ENCODE measurements at places on chromosomes 13 and 19.
A peak's percentile ranks its signal among the peaks of the same experiment; 100 is the strongest.

DNA sequence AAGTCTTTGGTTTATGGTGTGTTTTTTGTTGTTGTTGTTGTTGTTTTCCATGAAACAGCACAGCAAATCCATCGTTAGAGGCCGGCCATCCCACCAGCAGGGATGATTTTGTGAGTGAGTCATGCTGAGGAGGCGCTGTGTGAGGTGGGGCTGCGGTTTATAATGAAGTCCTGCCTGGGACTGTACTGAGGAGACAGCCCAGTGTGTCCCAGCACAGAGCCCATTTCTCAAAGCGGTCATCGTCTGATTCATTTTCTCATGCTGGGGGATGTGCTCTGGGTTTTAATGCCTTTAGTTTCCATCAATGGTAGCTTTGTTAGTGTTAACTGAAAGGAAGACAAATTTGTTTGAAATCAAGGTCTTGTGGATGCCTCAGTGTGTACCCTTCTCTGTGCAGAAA lies 129.3 kb upstream of the SERP2 start:
- DNase-seq = no peak

GRCh38 chr13:109384491-109385241 lies 401.7 kb downstream of the IRS2 start:
- DNase-seq = no peak

DNA sequence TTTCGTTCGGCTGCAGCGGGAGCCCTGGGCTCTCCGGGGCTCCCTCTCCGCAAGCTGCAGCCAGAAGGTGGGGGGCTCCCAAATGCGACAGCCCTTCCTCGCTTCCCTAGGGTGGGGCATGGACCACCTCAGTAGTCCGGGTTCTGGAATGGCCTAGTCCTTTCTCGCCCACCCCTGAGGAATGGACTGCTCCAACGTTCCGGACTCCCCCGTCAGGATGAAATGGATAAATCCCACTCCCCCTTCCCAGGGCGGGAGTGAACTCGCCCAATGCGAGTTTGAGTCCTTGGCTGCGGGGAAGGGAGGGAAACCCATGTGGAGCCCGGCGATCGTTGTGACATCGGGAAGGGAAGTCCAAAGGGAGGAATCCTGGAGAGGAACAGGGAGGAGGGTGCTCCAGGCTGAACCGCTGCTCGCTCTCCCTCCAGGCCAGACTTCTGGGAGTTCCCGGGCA lies 5.5 kb downstream of the HRC start:
- no peak for DNase-seq

GRCh38 chr13:110070511-110071120 lies 236.3 kb downstream of the COL4A1 start:
- no peak for DNase-seq

DNA sequence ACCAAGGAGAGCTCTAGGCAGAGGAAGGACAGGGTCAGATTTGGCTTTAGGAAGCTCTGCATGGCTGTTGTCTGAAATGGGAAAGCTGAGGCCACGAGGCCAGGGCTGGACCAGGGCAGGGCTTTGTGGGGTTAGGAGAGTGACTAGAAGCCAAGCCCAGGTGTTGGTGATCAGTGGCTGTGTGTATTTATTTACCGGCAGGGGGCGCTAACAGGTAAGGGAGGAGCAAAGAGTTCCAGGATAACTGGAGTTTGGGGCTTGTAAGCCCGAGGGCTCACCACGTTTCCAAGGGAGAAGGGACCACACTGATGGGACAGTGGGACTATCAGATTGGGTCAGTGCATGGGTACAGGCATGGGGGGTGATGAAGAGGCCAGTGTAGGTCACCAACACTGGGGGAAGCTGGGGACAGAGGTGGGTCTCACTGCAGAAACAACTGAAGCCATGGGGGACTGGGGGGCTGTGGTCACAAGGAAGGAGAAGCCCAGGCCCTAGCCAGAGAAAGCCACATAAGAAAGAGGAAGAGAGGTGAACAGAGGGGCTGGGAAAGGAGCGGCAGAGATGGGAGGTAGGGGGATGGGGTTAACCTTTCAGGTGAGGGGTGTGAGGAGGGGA lies 3.9 kb downstream of the TMEM147 start:
- peak; percentile 42 for DNase-seq

DNA sequence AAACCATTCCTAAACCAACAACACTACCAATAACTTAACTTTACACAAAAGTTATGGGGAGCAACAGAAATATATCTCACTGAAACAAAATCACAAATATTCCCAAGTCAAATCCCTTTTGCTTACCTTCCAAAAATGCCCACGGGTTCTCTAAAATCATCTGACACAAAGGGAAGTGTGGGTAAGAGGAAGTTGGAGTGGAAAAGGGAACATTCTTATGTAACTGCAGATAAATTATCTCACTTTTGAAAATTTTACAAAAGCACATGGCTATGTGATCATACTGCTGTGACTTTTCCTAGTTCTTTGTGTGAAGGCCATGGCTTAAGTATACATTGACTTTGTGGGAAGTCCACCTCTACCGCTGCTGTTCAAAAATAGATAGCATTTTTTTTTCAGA lies 350.5 kb downstream of the GPC6 start:
- DNase-seq = no peak

GRCh38 chr13:74835579-74835978 lies 646.4 kb downstream of the TBC1D4 start:
- DNase-seq = no peak

GRCh38 chr13:57918086-57918485 lies 286.5 kb downstream of the PCDH17 start:
- DNase-seq = no peak

- DNase-seq = no peak
These were observed 1.4 kb upstream of the GIPC1 start for GRCh38 chr19:14497228-14497921.

GRCh38 chr19:3573858-3574637 lies 1.3 kb downstream of the HMG20B start:
- DNase-seq = peak; percentile 64

Data from activated T-cell treated with anti-CD3 and anti-CD28 coated beads for 1 hour (primary cell).